SK-MEL-5 (cell line): ENCODE measurements at places on chromosomes 2 and 18. TPM values are rescaled to one million over a fixed set of nuclear protein-coding genes. Genes with fewer than 3 reads are reported as not detected.

The FER1L5 gene
- total RNA-seq = not detected in 2 replicates

The DOK1 gene
- 3.5 and 3.9 TPM in 2 replicates for total RNA-seq

The COL4A3 gene
- total RNA-seq = 0.03 TPM in 1 of 2 replicates, not detected in the other

The LOXL3 gene
- 29.6 and 30.4 TPM in 2 replicates for total RNA-seq

The REG3G gene
- 0.19 TPM in 1 of 2 replicates, not detected in the other for total RNA-seq

The POTEF gene
- 0.11 TPM in 1 of 2 replicates, not detected in the other for total RNA-seq

The SIX2 gene
- not detected in 2 replicates for total RNA-seq

The MEP1B gene
- total RNA-seq = not detected in 2 replicates

The PTPRN gene
- total RNA-seq = 1.5 and 2.8 TPM in 2 replicates
